Esophagus muscularis mucosa (tissue), 4 donors: ENCODE measurements at places on chromosomes 12 and 14. TPM values are rescaled to one million over a fixed set of nuclear protein-coding genes. Genes with fewer than 3 reads are reported as not detected.

Gene SSPN
- 36.4 TPM for total RNA-seq

Gene AQP6
- total RNA-seq: not detected

Gene REM2
- 0.66 TPM for total RNA-seq

Gene BCL11B
- 0.42 TPM for total RNA-seq

Gene GALNT6
- total RNA-seq: 3.6 TPM

Gene GTF2A1
- total RNA-seq: 28.1 TPM

Gene OR6C1
- not detected for total RNA-seq

DNA sequence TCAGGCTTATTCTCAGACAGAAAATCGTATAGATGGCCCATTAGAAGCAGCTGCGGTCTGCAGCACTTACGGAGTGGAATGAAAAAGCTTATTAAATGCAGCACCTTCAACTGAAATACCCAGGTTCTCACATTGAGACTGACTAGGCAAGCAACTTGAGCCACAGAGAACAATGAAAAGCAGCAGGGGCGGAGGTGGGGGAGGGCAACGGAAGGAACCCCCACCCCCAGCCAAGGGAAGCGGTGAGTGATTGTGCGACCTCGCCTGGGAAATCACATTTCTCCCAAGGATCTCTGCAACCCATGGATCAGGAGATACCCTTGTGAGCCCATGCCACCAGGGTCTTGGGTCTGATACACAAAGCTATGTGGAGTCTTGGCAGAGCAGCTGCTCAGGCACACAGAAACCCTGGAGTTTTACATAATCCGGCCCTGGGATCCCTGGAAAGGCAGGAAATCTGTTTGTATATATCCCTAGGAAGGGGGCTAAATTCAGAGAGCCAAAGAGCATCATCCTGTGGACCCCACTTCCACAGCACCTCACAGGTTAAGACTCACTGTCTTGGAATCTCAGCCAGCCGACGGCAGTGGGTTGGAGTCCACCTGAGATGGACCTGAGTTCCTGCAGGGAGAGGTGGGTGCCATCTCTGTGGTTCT lies 38.1 kb downstream of the PZP start:
- H3K27me3 ChIP-seq: no peaks in the 10 kb centered on the region
- H3K36me3 ChIP-seq: no peaks in the 10 kb centered on the region
- peak overlapping the region; percentile 39 for H3K27ac ChIP-seq
- no peak overlapping the region for H3K4me3 ChIP-seq

- H3K27me3 ChIP-seq: no peaks in the 10 kb centered on the region
- DNase-seq: no peak
These were observed 236.6 kb downstream of the ZFP36L1 start for GRCh38 chr14:68556253-68556652.

GRCh38 chr14:24734917-24735500 lies 101.0 kb upstream of the GZMB start:
- H3K4me3 ChIP-seq: no peak overlapping the region
- no peaks in the 10 kb centered on the region for H3K4me1 ChIP-seq
- no peaks in the 10 kb centered on the region for H3K27me3 ChIP-seq
- no peak overlapping the region for H3K27ac ChIP-seq
- no peak for DNase-seq

- H3K4me1 ChIP-seq: peaks cover 46% of the 10 kb centered on the region
- H3K27ac ChIP-seq: no peak overlapping the region
- peaks cover 14% of the 10 kb centered on the region for H3K36me3 ChIP-seq
- no peak for DNase-seq
These were observed 204.3 kb downstream of the TTC7B start for GRCh38 chr14:90611936-90612335.

- no peak overlapping the region for H3K27ac ChIP-seq
- no peak overlapping the region for H3K4me3 ChIP-seq
- H3K27me3 ChIP-seq: no peaks in the 10 kb centered on the region
- peaks cover 7% of the 10 kb centered on the region for H3K36me3 ChIP-seq
- no peaks in the 10 kb centered on the region for H3K4me1 ChIP-seq
These were observed 8.1 kb downstream of the BTBD6 start for GRCh38 chr14:105256292-105256960.

DNA sequence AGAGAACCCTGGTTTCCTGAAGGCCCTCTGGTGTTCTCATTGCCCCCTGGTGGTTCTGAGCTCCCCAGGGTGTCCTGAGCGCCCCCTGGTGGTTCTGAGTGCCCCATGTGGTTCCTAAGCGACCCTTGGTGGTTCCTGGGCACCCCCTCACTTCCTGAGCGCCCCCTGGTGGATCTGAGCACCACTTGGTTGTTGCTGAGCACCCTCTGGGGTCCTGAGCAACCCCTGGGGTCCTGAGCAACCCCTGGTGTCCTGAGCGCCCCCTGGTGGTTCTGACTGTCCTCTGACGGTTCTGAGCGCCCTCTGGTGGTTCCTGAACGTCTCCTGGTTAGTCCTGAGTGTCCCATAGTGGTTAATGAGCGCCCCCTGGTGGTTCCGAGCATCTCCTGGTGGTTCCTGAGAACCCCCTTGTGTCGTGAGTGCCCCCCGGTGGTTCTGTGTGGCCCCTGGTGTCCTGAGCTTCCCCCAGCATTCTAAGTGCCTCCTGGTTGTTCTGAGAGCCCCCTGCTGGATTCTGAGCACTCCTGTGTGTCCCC lies 568.3 kb downstream of the TMEM121 start:
- DNase-seq: no peak
- H3K4me3 ChIP-seq: no peak overlapping the region
- no peaks in the 10 kb centered on the region for H3K4me1 ChIP-seq
- H3K36me3 ChIP-seq: no peaks in the 10 kb centered on the region

- H3K27me3 ChIP-seq: no peaks in the 10 kb centered on the region
- no peak overlapping the region for H3K27ac ChIP-seq
- H3K36me3 ChIP-seq: no peaks in the 10 kb centered on the region
- no peak overlapping the region for H3K4me3 ChIP-seq
- DNase-seq: peak; percentile 55
- H3K4me1 ChIP-seq: peaks cover 10% of the 10 kb centered on the region
These were observed 25.4 kb upstream of the CPM start for GRCh38 chr12:68958322-68958721.

GRCh38 chr14:24364841-24365240 lies 3.1 kb upstream of the NFATC4 start:
- no peak for DNase-seq
- H3K4me1 ChIP-seq: peaks cover 49% of the 10 kb centered on the region
- H3K36me3 ChIP-seq: no peaks in the 10 kb centered on the region
- H3K4me3 ChIP-seq: no peak overlapping the region

DNA sequence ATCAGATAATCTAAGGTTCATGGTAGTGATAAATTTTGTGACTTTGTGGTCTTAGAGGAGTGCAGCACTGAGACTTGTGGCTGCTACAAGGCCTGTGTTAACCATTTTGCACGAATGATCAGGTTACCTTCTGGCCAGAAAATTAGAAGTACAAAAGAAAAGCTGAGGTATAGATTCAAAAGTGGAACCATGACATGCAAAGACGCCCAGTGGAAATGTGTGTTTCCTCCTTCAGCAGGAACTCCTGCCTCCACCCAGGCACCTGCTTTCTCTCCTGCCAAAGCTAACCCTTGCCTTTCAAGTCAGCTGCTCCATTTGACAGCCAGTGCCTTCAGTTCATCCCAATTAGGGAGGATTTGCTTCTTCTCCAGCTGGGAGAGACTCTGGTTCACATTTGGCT lies 10.1 kb downstream of the PDE6H start:
- H3K27ac ChIP-seq: no peak overlapping the region
- no peaks in the 10 kb centered on the region for H3K4me1 ChIP-seq
- H3K4me3 ChIP-seq: no peak overlapping the region
- no peak for DNase-seq
- H3K36me3 ChIP-seq: no peaks in the 10 kb centered on the region

- no peaks in the 10 kb centered on the region for H3K27me3 ChIP-seq
- H3K27ac ChIP-seq: no peak overlapping the region
- H3K4me1 ChIP-seq: peaks cover 5% of the 10 kb centered on the region
- no peak overlapping the region for H3K4me3 ChIP-seq
These were observed 45.0 kb downstream of the NOPCHAP1 start for GRCh38 chr12:105030820-105031807.

DNA sequence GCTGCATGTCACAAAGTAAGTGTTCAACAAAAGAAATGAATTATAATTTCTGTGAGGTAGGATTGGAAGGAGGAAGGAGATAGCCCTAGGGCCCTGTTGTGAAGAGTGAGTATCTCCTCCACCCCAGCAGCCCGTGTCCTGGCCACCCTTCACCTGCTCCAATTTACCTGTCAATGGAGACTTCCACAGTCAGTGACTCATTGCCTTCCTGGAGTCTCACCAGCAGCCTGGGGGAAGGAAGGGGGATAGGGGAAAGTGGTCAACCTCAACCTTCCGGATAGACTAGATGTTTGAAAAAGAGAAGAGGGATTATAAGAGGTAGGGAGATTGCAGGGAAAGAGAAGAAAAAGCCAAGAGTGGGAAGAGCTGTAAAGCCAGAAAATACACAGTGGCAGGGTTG lies 9.2 kb downstream of the STAT2 start:
- no peak for DNase-seq
- no peaks in the 10 kb centered on the region for H3K4me1 ChIP-seq

DNA sequence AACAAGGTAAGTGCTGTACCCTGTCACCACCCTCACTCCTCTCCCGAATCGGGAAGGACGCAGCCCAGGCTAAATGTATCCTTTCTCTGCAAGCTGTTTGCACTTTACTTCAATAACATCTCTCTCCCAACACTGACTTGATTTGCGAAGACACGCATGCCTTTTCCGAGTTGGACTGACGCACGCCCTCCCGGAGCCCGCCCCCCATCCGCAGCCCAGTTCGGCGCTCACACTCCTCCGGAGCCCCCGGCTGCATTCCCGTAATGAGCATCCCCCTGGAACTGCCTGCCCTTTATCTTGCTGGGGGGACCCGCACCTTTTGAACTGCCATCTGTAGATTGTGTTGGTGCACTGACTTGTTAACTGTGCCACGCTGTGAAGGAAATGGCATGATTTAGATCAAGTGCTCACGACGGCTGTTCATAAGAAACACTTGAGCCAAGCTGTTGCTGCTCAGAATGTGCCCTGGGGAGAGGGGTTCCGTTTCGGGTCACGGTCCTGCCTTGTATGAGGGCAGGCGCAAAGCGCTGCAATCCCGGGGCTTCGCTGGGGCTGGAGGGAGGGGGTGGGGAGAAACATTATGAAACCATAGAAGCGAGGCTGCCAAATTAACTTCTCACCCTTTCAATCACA lies 176.6 kb upstream of the CDKN3 start:
- DNase-seq: no peak
- H3K4me1 ChIP-seq: peaks cover 15% of the 10 kb centered on the region
- no peak overlapping the region for H3K27ac ChIP-seq
- no peaks in the 10 kb centered on the region for H3K36me3 ChIP-seq

- H3K27ac ChIP-seq: no peak overlapping the region
- peaks cover 72% of the 10 kb centered on the region for H3K4me1 ChIP-seq
- no peak for DNase-seq
- no peak overlapping the region for H3K4me3 ChIP-seq
- H3K36me3 ChIP-seq: no peaks in the 10 kb centered on the region
- H3K27me3 ChIP-seq: no peaks in the 10 kb centered on the region
These were observed 110.2 kb downstream of the PLEKHA5 start for GRCh38 chr12:19239616-19240234.

DNA sequence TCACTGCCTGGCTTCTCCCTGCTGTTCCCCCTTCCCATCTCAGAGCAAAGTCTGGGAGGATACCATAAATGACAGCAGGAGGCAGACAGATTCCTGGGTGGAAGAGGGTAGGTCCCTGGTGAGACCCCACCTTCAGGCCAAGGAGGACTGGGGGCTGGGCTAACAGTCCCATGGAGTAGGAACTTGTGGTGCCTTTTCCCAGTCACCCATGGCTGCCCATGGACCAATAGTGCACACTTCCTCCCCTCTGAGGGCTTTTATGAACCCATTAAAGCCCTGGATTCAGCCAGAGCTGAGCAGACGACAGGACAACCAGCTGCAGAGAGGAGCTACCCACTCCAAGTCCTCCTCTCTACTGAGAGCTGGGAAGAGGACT lies 36.6 kb upstream of the OR5AU1 start:
- DNase-seq: no peak
- H3K36me3 ChIP-seq: no peaks in the 10 kb centered on the region
- no peaks in the 10 kb centered on the region for H3K27me3 ChIP-seq
- H3K27ac ChIP-seq: no peak overlapping the region
- peaks cover 17% of the 10 kb centered on the region for H3K4me1 ChIP-seq
- H3K4me3 ChIP-seq: peak overlapping the region; percentile 43

DNA sequence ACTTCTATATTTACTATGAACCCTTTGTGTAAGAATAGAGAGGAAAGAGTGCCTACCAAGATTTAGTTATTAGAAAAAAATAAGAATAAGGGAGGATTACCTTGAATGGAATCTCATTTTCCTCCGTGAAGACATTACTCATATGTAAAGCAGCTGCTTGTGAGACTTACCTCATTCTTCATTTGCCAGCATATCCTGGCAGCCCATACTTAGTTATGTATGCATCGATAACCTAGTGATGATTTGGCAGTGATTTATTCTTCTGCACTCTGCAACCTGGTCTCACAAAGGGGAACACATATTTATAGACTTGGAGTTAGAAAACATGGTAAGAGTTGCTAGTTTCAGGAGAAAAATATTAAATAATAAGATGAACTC lies 56.8 kb downstream of the LRFN5 start:
- H3K4me1 ChIP-seq: no peaks in the 10 kb centered on the region
- no peak for DNase-seq
- H3K27me3 ChIP-seq: no peaks in the 10 kb centered on the region
- H3K4me3 ChIP-seq: no peak overlapping the region

DNA sequence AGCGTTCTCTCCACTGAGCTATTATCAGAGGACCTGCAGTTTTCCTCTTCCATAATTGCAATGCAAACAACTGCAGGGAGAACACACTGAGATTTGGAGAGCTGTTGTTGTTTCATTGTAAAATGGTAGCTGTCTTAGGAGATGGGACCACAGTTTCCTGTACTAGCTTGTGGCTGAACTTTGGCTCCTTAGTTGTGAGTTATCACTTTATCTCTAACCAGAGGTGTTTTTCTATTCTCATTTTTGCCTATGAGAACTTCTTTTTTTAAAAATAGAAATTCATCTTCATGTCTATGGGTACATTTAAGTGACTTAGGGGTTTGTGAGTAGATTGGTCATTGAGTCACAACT lies 216.5 kb downstream of the SLC38A4 start:
- H3K4me1 ChIP-seq: peaks cover 14% of the 10 kb centered on the region
- H3K27me3 ChIP-seq: no peaks in the 10 kb centered on the region
- no peaks in the 10 kb centered on the region for H3K36me3 ChIP-seq
- no peak overlapping the region for H3K4me3 ChIP-seq

DNA sequence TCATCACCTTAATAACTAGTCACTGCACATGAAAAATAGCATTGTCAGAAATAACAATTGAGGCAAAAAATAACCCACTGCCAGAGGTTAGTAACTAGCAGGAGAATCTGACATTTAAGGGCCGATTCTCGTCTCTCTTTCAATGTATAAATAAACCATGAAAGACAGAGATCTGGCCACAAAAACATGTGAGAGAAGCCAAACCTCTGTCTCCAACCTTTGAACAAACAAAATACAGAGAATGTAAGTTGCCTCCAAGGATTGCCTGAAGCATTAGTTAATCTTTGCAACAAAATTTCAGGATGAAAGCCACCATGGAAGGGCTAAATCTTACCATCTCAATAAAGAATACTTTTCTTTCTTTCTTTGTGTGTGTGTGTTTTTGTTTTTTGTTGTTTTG lies 257.4 kb upstream of the TMTC1 start:
- peaks cover 6% of the 10 kb centered on the region for H3K4me1 ChIP-seq
- H3K27ac ChIP-seq: no peak overlapping the region
- no peak for DNase-seq
- no peaks in the 10 kb centered on the region for H3K27me3 ChIP-seq
